MCF 10A (cell line): ENCODE measurements at places on chromosomes 6 and 20. TPM values are rescaled to one million over a fixed set of nuclear protein-coding genes. Genes with fewer than 3 reads are reported as not detected.

- peaks cover 19% of the 10 kb centered on the region for H3K4me1 ChIP-seq
- no peaks in the 10 kb centered on the region for H3K27me3 ChIP-seq
- H3K27ac ChIP-seq, result no peak overlapping the region
- no peak overlapping the region for H3K4me3 ChIP-seq
- H3K36me3 ChIP-seq, result no peaks in the 10 kb centered on the region
Measured at GRCh38 chr6:111724039-111724438, 118.4 kb upstream of the TRAF3IP2 start.

GRCh38 chr6:19830171-19830570 is 7.0 kb upstream of the ID4 start:
- DNase-seq, result no peak
- H3K27ac ChIP-seq, result no peak overlapping the region
- H3K4me1 ChIP-seq, result no peaks in the 10 kb centered on the region
- H3K4me3 ChIP-seq, result no peak overlapping the region
- peaks cover 24% of the 10 kb centered on the region for H3K27me3 ChIP-seq
- H3K36me3 ChIP-seq, result no peaks in the 10 kb centered on the region

DNA sequence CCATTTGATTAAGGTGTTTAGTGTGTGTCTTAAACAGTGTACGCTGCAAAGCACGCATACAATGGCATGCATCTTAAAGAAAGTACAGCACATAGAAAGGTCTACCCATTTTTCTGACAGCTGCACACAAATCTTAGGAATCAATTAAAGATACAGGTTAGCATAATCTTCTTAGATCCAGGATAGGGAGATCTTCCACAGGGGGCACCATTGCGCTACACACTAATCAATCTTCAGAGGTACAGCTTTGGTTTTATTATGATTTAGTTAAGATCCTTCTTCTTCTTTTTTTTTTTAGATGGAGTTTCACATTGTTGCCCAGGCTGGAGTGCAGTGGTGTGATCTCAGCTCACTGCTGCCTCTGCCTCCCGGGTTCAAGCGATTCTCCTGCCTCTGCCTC is 63.7 kb upstream of the BEND3 start:
- DNase-seq, result peak; percentile 53
- no peaks in the 10 kb centered on the region for H3K36me3 ChIP-seq
- H3K4me3 ChIP-seq, result no peak overlapping the region
- H3K27me3 ChIP-seq, result no peaks in the 10 kb centered on the region
- H3K4me1 ChIP-seq, result peaks cover 5% of the 10 kb centered on the region

- H3K27me3 ChIP-seq, result peaks cover 56% of the 10 kb centered on the region
- H3K4me3 ChIP-seq, result no peak overlapping the region
- H3K4me1 ChIP-seq, result no peaks in the 10 kb centered on the region
Measured at GRCh38 chr20:51480507-51481270, 61.8 kb downstream of the NFATC2 start.

DNA sequence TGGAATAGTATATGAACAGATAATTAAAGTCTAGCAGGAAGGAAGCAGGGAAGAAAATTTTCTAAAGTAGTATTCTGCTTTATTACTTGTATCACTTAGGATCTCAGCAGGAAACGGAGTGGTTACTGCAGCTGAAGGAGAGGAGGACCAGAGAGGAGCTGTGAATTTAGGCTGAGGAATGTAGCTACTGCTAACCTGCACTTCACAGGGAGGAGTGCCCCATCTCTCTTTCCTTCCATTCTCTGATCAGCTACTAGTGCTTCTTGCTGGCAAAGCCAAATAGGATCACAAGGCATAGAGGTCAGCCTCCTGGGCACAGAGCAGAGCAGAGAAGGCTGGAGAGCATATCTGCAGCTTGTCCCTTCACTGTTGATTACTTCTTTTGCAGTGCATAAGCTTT is 205.3 kb upstream of the ASCC3 start:
- H3K4me1 ChIP-seq, result peaks cover 21% of the 10 kb centered on the region

Gene TCP11
- total RNA-seq, result not detected in 2 replicates

Gene MUCL3
- not detected in 2 replicates for total RNA-seq

Gene DDAH2
- total RNA-seq, result 8.5 and 13.5 TPM in 2 replicates

Gene ZNF217
- 42.9 and 49.3 TPM in 2 replicates for total RNA-seq
